ELF-1 (cell line): ENCODE measurements at places on chromosomes 6 and 20.
A peak's percentile ranks its signal among the peaks of the same experiment; 100 is the strongest.

- DNase-seq: no peak
These were observed 10.3 kb upstream of the ZNF831 start for GRCh38 chr20:59153355-59153681.

DNA sequence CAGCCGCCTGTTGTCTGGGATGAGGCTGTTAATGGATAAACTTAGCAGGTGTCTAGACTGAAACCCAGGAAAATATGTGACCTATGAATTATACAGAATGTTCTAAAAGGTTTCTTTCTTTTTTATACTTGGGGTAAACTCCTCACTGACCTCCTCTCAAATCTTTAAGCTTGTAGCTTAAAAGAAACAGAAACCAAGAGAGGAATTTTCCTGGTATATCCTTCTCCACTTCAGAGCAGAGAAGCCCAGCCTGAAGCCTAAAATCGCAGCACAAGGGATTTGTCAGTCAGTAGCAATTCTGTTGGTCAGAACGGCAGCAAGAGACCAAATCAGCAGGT, 99.4 kb upstream of the RIPOR2 start:
- DNase-seq: no peak

GRCh38 chr20:15814360-15814759, 758.9 kb downstream of the KIF16B start:
- no peak for DNase-seq

DNA sequence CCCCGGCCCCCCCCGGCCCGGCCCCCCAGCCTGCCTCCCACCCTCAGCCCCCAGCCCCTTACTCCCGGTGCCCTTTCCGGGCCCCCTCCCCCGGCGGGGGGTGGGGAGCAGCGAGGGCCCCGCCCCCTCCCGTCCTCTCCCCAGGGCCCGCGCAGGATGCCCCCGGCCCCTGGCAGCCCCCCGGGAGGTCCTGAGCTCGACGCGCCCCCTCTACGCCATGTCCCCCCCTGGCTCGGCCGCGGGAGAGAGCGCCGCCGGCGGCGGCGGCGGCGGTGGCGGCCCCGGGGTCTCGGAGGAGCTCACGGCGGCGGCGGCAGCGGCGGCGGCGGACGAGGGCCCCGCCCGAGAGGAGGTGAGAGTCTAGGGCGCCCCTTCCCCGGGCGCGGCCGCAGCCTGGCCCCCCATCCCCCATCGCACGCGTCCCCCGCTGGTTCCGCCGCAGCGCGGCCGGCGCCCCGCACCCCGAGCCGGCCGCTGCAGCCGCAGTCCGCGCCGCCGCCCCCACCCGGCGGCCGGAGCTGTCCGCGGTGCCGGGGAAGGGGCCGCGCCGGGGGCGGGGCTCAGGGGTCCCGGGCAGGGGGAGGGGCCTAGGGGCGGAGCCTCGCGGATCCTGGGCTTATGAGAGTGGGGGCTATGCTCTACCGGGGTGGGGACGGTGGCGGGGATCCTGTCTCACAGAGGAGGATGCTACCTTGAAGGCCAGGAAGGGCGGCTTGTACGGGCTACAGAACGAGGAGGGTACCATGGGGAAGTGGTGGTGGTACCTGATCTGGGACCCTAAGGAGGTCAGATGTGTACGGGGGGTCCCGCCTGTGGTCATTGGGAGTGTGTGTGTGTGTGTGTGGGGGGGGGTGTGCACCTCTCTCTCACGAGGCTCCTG, 516 bp downstream of the TMEM151B start:
- DNase-seq: no peak

DNA sequence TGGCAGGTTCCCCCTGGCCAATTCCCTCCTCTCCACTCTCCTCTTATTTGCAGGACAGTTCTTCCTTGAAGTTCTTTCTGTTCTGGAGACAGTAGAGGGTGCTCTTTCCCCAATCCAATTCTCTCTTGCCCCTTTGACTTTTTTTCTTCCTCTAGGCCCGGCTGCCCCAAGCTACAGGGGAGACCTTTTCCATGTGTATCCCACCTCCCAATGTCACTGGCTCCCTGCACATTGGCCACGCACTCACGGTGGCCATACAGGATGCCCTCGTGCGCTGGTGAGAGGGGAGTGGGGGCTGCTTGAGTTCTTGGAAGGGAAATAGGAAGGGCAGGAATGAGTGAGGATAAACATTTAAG, 1.5 kb downstream of the VARS2 start:
- peak; percentile 70 for DNase-seq

- no peak for DNase-seq
These were observed 55.5 kb downstream of the JARID2 start for GRCh38 chr6:15301179-15302006.

DNA sequence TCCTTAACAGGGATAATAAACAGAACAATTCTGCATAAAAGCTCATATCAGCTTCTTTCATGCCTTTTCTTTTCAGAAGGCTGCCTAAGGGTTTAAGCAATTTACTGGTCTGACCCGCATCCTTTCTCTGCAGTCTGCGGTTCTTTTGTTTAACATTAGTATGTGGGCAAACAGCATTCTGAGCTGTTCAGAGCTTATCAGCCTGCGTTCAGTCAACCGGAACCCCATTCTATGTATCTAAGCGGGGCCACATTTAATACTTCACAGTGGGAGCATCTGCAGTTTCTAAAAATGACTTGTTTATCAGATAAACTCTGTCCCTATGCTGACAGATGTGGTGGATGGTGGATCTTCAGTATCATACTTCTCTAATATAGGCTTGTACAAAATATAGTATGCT, 758.9 kb upstream of the MMS22L start:
- peak; percentile 41 for DNase-seq

DNA sequence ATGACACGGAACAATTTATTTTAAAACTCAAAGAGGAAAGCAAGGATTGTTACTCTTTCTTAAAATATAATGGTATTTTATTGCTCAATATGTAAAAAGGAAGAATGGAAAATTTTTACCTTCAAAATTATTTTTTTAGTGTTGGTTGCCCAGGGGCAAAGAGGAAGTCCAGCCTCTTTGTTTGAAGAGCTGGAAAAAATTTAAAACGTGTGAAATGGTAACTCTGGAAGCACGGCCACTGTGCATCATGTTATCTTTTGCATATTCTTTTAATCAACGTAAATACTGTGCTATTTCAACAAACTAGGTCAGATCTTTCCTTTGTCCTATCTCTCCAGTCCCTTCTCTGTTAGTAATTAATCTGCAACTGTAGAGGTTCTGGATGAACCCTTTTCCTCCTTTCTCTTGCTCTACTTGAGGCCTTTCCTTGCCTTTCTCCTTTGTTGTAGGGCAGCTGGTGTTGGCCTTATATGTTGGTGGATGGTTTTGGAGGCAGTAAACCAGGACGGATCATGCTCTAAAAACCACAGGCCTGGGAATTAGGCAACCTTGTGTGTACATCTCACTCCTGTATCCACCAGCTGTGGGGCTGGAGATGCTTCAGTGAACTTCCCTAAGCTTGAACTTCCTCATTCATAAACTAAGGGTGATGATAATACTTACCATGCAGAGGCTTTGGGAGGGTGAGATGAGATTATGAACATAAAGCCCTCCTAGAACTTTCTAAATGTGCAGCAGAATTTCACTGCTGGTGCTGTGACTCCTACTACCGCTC, 143.3 kb downstream of the PRL start:
- no peak for DNase-seq

DNA sequence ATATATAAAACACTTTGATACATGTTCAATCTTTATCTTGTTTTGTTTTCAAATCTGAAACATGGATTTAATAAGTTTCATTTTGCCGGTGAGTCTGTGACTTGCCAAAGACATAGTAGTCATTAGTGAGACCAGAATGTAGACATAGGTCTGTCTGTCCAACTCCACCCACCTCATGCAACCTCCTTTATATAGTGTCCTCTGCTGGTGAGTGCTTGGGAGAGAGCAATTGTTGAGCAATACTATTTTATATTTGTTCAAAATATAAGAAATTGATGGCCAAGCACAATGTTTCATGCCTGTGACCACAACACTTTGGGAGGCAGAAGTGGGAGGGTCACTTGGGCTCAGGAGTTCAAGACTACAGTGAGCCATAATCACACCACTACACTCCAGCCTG, 10.8 kb upstream of the LY86 start:
- no peak for DNase-seq
